HuH-7.5 (cell line): ENCODE measurements at places on chromosomes 13 and 19.
A peak's percentile ranks its signal among the peaks of the same experiment; 100 is the strongest.

DNA sequence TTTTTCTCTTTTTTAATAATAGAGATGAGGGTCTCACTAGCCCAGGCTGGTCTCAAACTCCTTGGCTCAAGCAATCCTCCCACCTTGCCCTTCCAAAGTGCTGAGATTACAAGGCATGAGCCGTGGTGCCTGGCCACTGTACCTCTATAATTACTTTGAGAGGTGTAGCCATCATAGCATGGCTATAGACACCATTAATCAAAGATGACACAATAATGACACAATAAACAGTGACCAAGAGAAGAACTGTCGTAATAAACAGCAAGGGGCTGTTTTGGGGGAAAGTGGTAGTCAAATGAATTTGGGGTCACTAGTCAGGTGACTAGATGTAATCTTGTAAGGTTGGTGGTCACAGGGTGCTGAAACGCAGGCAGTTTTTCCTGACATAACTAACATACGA is 30.4 kb downstream of the KLF5 start:
- no peak for DNase-seq

- DNase-seq, result no peak
These were observed 8.7 kb upstream of the UQCR11 start for GRCh38 chr19:1613808-1614570.

DNA sequence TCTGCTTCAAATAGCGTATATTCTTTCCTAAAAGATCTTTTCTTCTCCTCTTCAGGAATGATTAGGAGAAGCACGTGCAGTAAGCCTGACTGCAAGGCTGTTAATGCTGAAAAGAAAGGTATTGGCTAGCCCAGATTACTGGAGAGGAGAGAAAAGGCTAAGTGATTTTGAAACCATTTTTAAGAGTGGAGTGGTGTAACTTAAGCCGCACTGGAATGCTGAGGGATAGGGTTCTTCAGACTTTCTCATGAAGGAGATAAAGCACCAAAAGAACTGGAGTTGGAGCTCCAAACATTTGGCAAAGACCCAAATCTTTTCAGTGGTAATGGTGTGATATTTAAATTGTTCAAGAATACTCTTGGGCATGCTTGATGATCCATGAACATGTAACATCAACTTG is 388.3 kb downstream of the COG6 start:
- DNase-seq, result no peak

DNA sequence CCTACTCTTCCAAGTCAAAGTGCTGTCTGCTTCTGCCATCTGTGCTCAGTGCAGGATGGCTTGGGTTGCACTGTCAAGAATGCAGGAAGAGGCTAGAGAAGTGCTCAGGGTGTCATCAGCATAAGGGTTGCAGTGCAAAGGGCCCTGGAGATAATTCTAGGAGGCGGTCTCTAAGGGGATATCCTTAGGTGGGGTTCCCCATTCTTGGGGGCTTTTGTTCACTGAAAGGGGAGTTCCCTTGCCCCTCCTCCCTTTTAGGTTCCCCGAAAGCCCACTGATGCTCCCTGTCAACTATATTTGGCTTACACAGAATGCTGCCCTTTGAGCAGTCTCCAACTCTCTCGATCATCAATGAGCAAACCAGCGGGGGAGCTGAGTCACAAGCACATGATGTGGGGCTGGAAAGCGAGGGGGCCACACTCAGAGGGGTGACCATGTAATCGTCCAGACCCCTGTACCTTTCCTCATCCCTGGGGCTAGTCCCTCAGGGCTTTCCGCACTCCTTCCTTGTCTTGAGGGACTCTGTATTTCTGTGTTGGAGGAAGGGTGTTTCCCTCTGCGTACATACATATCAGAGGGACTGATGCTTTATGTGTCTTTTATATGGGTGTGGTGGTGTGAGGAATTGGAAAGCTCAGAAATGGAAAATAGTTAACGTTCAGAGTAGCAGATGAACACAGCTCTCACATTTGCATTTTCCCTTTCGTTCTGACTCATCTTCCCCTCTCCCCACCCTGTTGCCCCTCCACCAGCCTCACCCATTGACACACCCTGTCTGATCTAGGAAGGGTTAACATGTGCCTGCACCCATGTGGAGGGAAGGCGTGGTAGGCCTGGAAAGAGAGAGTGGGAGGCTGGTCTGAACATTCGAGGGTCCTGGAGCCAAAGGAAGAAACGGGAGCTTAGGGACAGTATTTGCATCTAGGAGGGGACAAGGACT is 6.7 kb downstream of the ZBTB32 start:
- no peak for DNase-seq

DNA sequence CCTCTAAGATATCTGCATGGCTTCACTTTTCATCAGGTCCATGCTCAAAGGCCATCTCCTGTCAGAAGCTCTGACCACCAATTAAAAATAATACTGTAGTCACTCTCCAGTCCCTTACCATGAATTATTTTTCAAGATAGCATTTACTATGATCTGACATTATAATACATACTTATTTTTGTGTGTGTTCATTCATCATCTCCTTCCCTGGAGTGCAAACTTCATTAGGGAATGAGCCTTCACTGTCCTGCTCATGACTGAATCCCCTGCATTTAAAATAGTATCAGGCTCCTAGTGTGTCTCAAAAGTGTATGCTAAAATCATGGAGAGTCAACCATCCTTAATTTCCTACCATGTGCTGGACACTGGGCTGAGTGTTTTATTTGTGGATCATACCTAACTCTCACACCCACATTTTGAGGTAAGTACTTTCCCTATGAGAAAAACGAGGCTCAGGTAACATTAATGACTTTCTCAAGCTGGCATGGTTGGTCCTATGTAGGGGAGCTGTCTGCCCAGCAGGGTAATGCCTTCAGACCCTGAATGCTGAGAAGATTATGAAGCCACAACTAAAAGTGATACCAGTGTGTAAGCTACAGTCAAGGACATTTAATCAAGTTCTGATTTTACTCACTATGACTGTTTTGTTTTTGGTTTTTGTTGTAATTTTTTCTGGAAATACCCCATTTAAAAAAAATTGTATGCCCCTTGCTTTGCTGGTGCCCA is 16.3 kb downstream of the PLA2G4C start:
- no peak for DNase-seq

GRCh38 chr13:85386424-85386823 is 412.8 kb downstream of the SLITRK6 start:
- no peak for DNase-seq

- DNase-seq, result no peak
These were observed 207.9 kb upstream of the UFM1 start for GRCh38 chr13:38141792-38142191.

DNA sequence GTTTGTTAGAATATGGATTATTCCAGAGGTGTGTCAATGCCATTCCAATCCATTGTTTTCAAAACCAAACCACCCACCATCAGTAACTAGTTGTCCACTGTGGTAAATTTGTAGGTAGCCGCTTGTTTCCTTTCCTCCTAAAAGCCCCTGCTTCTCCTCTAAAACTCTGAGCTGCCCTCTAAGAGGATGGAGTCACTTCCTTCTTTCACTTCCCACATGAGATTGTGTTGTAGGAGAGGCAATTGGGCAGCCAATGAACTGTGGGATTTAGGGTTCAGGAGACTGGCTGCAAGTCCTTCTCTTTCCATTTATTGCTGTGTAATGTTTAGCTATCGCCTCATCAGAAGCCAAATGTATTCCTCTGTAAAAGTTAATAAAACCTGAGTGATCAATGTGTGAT is 49.9 kb upstream of the RFXAP start:
- DNase-seq, result no peak

GRCh38 chr19:844546-844971 is 3.8 kb downstream of the PRTN3 start:
- no peak for DNase-seq

DNA sequence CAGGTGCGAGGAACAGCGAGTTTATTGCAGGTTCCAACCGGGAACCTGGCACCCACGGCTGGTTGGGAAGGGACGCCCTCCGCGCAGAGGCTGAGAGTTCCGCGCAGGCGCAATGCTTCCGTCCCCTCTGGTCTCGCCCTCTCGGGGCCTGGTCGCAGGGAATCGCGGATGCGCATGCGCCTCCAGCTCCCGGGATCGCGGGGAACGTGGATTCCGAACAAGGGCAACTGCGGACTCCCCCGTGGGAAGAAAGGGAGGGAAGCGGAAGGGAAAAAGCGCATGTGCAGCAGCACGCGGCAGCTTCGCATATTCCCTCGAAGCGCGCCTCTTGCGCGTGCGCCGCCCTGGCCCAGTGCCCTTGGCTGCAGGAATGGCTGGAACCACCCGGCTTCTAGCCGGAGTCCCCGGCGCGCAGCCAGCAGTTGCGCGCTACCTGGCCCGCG is 1.1 kb downstream of the TSSK6 start:
- no peak for DNase-seq

DNA sequence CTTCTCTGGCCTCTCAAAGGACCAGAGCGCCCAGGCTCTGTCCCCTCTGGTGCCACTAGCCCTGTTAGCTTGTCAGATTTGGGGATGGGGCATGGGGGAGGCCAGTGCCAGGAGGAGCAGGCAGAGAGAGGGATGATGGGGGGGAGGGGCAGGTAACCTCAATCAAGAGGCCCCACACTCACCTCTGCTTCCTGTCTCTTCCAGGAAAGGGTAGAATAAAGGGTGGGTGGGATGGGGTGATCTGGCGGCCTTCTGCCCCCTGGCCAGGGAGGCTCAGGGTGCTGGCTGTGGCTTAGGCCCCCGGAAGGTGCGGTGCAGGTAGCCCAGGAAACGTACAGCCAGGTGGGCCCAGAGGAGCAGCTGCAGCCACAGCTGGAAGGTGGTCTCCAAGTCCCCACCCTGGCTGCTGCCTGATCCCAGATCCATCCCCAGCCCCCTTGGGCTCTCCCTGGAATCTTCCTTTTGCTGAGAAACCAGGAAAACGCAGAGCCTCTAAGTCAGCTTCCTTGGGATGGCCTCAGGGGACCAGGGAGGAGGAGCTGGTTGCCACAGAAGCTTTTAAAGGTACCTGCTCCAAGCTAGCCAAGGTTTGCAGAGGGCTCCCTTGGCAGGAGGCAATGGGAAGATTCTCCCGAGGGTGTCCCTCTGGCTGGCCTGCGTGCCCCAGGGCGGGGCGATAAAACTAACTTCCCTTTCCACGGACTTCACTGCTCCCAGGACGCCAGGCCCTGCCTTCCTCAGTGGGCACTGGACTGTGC is 5.3 kb downstream of the PRKACA start:
- DNase-seq, result no peak

DNA sequence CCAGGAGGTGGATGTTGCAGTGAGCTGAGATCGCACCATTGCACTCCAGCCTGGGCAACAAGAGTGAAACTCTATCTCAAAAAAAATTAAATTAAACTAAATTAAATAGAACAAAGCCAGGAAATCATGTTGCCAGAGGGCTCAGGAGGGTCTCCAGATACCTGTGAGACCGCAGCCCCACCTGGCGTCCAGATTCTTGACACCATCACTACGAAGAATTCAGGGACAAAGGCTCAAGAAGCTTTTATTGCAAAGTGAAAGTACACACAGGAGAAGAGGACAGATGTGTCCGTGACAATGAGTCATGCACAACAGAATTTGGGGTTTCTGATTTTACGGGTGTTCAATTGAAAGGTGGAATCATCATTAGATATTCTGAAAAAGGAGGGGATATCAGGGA is 76.6 kb downstream of the STOML3 start:
- no peak for DNase-seq

- DNase-seq, result no peak
These were observed 1.6 kb upstream of the ZNF497 start for GRCh38 chr19:58364146-58364545.

- no peak for DNase-seq
These were observed 1533.3 kb upstream of the SPRY2 start for GRCh38 chr13:81874253-81874652.

DNA sequence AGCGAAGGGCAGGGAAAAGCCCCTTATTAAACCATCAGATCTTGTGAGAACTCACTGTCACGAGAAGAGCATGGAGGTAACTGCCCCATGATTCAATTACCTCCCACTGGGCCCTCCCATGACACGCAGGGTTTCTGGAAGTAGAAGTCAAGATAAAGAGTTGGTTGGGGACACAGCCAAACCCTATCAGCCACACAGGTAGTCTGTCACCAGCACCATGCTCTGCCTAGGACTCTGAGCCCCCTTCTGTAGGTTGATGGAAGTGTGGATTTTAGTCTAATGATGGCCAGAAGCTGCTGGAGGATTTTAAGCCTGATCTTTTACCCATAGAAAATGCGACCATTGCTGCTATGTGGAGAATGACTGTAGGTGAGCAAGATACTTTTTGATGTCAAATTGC is 60.8 kb downstream of the ARHGEF7 start:
- no peak for DNase-seq

- DNase-seq, result no peak
These were observed 13.1 kb downstream of the MAST3 start for GRCh38 chr19:18110609-18111232.

- DNase-seq, result no peak
These were observed 271.5 kb downstream of the PCDH9 start for GRCh38 chr13:66958611-66959010.

DNA sequence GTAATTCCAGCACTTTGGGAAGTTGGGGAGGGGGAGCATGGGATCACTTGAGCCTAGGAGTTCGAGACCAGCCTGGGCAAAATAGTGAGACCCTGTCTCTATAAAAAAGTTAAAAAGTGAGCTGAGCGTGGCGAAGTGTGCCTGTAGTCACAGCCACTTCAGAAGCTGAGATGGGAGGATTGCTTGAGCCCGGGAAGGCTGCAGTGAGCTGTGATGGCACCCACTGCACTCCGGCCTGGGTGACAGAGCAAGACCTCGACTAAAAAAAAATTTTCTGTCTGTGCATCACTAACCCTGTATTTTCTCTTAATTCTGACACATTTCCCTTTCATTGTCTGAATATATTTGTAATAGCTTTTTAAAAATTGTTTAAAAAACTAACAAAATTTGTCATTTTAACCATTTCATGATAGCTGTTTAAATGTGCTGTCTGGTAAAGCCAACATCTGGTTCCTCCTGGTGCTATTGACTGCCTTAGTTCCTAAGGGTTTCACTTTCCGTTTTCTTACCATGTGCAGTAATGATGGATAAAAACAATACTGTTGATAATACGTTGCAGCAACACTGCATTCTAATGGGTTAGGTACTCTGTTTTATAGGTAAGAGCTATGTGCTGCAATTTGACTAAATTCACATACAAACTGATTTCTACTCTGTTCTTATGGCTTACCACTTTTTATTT is 29.7 kb downstream of the LATS2 start:
- no peak for DNase-seq

DNA sequence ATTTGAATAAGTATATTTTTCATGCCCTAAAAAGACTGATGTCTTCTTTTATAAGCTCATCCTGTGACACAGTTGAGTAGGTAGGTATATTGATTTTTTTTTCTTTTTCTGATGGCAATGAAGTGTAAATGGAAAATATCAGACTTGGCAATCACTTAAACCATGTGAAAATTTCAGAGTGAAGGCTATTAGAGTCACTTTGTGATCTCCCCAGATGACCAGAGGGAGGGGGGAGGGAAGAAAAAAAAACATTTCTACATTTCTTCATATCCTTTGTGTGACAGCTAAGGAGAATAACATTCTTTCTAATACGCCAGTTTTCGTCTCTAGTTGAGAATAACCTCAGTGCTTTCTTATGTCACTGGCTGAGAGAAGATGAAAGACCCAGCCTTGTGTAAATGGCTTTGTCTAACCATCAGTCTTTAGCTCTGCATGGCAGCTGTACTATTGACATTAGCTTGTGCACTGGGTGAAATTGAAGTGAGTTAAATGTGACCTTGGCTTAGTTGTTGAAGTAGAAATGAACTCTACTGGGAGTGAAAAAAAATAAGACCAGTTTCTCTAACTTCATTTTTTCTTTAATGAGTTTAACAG is 332.1 kb upstream of the DACH1 start:
- no peak for DNase-seq

- no peak for DNase-seq
These were observed 123.9 kb downstream of the SLITRK6 start for GRCh38 chr13:85675151-85675907.

GRCh38 chr19:48554385-48555091 is 2.6 kb downstream of the SULT2B1 start:
- peak; percentile 41 for DNase-seq
